GM12878 (cell line): ENCODE measurements at places on chromosomes 11 and 22. TPM values are rescaled to one million over a fixed set of nuclear protein-coding genes. Genes with fewer than 3 reads are reported as not detected.

Gene OVOL1
- not detected in 2 replicates for total RNA-seq

Gene UCP3
- 1.1 and 1.6 TPM in 2 replicates for total RNA-seq

DNA sequence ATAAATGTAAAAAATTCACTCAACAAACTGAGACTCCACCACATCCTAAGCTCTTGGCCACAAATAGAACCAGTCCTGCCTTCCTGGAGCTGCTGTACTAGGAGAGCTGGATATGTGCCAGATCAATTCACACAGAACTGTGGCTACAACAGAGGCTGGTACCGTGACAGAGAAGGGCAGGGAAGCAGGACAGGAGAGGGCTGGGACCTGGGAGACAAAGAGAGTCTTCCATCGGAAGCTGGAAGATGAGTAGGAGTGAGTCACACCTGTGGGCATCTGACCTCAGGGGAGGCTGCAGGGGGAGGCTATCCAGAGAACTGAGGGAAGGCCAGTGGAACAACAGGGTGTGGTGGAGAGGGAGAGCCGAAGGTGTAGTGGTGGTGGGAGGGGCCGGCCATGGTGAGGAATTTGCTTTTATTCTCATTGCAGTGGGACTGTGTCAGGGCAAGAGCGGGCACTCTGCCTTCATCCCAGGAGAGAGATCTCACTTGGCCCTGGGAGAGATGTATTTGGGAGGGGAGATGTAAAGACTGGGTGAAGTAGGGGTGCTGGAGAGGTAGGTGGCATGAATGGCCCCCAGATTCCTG, 1.9 kb upstream of the LTBP3 start:
- DNase-seq, result no peak
- no peaks in the 10 kb centered on the region; the same call in 1 of the 2 replicates for H3K27me3 ChIP-seq
- H3K36me3 ChIP-seq, result no peaks in the 10 kb centered on the region

GRCh38 chr11:92790366-92790765, 179.1 kb upstream of the MTNR1B start:
- H3K27me3 ChIP-seq, result no peaks in the 10 kb centered on the region
- H3K27ac ChIP-seq, result no peak overlapping the region

DNA sequence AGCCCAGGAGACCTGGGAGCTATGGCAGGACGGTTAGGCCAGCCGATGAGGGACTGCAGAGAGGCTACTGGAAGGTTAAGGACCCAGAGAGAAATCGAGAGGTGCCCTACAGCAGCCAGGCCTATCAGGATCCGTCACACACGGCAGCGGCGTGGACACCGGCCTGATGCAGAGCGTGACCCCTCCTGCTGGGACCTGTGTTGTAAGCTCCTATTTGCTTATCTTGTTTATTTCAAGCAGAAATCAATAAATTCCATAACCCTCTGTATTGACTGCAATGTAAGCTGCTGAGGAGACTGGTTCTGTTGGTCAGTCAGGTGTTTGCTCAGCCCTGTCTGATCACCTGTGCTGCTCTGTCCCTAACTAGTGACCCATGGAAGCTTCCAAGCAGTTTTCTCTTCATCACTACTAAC, 39.9 kb downstream of the PPP2R1B start:
- H3K36me3 ChIP-seq, result peaks cover 16% of the 10 kb centered on the region; the same call in 1 of the 2 replicates
- DNase-seq, result no peak
- no peaks in the 10 kb centered on the region for H3K27me3 ChIP-seq
- no peak overlapping the region for H3K4me3 ChIP-seq

- no peak overlapping the region for H3K4me3 ChIP-seq
- DNase-seq, result no peak
- H3K4me1 ChIP-seq, result no peaks in the 10 kb centered on the region
- no peak overlapping the region for H3K27ac ChIP-seq
Observed at GRCh38 chr11:46338988-46339666, 8.1 kb upstream of the DGKZ start.

DNA sequence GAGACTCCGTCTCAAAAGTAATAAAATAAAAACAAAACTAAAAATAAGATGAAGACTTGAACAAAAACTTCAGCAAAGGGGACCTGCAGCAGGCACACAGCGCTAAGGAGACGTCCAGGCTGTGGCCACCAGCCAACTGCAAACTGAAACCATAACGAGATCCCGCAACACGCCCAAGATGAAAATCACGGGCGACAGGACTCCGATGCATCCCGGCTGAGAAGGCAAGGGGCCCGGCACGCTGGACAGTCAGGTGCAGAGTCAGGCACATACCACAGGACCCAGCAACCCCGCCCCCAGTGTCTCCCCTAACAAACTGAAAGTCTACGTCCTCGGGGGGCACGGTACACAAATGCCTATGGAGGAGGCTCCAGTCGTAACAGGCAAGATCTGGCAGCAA, 9.2 kb downstream of the HRAS start:
- no peak for DNase-seq
- H3K27ac ChIP-seq, result no peak overlapping the region
- H3K27me3 ChIP-seq, result no peaks in the 10 kb centered on the region
- H3K4me3 ChIP-seq, result no peak overlapping the region

DNA sequence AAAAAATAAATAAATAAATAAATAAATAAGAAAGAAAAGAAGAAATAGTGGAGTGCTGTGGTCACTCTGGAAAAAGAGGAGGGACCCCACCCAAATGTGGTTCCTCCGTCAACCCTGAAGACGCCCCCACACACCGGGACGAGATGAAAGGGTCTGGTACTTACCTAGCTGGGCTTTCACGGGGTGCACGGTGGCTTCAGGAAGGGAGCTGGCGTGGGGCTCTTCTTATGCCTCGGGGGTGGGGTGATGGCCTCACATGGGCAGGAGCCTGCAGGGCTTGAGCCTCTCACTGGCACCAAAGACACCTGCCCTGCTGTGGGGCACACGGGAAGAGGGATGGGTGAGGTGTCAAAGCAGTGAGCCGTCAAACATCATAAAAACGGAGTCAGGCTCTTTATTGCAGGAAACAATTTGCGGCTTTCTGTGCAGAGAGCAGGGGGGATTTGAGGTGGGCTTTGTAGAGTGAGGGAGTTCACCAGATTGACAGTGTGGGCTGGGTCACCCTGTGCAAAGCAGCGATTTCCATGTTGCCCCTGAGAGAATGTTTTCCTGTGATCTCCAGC, 28.0 kb upstream of the KRTAP5-6 start:
- no peaks in the 10 kb centered on the region for H3K36me3 ChIP-seq
- no peak for DNase-seq
- H3K27ac ChIP-seq, result no peak overlapping the region
- H3K4me3 ChIP-seq, result no peak overlapping the region
- no peaks in the 10 kb centered on the region; the same call in 1 of the 2 replicates for H3K27me3 ChIP-seq
